ENCODE measurements at places on chromosomes 16 and 17.

- DNase-seq, result no peak
Observed at GRCh38 chr16:52437277-52437670, 109.7 kb downstream of the TOX3 start.

DNA sequence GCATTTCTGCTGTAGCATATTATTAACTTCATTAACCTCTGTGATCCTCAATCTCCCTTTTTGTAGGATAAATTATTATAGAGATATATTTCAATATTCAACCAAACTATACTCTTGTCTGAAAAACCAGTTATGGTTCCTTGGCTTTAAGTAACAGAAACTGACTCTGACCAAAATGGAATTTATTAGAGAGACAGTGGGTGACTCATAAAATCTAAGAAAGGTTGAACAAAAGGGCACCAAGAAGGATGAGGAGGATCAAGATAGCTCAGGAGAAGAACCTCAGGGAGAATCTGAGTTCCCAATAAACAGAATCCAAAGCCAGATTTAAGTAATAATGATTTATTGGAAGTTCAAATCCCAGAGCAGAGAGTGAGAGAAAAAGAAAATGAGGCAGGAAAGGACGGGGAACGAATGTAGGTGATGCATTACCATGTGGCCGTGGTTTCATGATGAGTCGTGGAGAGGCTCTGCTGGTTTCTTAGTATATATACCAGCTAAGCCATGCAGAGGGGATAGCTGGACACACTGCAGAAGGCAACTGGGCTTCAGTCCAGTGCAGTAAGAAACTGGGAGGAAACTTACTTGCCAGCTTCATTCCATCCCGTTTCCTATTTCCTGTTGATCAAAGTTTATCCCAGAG is 151.5 kb upstream of the GOT2 start:
- no peak for DNase-seq

DNA sequence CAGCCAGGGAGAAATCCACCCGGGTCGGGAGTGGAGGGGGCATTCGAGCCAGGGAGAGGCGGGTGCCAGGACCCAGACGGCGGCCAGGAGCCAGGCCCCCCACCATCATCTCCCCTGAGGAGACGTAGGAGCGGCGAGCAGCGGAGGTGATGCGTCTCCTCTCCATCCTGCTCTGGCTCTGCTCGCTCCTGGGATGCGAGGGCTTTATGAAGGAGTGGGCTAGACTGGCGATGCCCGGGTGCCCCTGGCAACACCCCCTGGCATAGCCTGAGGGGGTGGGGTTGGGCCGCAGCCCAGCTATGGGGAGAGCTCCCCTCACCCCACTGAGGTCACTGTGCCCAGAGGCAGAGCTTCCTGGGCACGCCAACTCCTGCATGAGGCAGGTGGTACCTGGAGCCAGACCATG is at the start of gene GFAP:
Gene GFAP (minus strand): TSS at position 180 of the 406 bp plus-strand sequence. CDS start 14 bp downstream, at position 166.
- no peak for DNase-seq

- no peak for DNase-seq
Observed at GRCh38 chr16:23333034-23333579, 31.0 kb downstream of the SCNN1B start.

DNA sequence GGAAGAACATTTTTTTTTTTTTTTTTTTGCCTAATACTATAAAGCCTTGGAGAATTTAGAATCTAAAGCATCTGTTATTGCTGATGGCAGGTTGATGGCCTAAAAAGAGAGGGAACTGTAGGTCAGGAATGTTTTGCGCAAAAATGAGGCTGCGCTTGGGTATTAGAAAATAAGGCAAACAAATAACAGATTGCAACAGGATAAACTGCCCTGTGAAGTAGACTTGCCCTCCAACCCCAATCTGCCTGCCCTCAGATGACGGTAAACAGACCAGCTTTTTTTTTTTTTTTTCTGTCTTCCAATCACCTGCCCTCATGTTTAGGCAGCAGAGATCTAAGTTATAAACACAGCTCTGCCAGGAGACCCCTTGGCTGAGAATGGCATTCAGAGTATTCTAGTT is 3.8 kb upstream of the DHX8 start:
- DNase-seq, result no peak

DNA sequence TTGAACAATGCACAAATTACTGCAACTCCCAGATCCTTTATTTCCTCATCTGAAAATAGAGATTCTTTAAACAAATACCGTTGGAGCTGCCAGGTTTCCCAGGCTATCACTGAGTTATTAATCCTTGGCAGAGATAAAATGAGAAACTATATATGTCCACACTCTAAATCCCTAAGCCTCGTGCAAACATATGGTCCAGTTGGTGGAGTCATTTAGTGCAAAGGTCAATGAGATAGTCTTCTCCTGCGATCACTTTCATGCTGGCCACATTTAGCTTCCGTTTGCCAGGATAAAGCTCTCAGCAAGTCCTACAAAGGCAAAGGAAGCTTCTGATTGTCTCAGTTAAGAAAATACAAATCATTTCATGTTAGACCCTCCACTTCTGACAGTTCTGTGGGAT is 11.0 kb downstream of the GRIN2A start:
- no peak for DNase-seq

DNA sequence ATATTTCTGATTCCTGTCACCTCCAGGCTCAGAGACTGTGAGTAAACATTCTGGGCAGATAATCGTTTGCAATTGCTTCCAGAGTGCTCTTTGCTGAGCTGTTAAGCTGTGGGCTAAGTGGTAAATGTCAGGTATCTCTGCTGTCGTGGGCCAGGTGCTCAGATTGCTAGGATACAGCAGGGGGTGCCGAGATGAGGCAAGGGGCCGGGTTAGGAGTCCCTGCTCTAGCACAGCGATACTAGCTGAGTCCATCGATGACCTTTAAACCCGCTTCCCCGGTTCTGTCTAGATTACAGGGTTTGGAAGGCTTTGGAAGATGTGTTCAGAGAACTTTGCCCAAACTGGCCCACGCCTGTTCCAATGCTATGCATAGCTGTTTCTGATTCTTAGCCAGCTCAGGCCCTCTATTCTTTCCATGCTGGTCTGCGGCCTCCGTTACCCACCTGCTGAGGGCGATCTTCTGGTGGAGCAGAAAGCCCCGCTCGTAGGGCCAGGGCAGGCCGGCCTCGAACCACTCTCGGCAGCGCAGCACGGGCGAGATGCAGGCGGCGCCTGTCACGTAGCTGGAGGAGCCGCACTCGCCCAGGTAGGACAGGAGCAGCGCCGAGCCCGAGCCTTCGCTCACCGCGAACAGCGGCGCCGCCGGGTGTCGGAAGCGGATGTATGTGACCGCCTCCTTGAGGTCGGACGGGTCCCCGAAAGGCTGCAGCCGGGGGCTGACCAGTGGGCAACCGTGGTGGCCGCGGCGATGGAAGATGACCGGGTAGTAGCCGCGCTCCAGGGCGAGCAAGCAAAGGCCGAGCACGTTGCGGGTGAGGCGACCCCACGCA is 979 bp downstream of the ABHD15 start:
- DNase-seq, result no peak

DNA sequence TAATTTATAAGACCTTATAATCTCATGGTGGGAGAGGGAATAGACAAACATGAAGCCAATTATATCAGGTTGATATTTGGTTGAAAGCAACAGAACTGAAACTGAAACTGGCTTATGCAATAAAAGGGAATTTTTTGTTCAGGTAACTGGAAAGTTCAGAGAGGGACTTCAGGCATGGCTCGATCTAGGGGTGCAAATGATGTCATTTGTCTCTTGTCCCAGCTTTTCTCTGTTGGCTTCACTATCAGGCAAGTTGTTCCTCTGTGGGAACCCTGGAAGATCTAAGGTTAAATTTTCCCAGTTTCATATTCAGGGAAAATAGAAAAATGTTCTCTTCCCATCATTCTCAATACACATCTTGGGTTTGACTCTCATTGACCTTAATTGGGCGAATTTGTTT is 59.8 kb downstream of the OTOA start:
- DNase-seq, result no peak

DNA sequence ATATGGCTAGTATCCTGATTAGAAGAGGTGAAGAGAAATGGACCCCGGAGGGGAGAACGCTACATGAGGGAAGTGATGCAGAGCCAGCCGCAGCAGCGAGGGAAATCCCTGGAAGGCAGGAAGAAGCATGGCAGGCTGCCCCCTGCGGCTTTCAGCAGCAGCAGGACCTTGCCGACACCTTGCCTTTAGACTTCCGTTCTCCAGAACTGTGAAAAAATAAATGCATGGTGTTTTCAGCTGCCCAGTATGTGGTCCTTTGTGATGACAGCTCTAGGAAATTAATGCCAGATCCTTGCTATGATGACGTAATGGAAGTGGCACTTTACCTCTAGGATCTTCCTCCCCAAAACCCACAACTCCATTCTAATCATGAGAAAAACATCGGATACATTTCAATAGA is 9.7 kb upstream of the ZFP1 start:
- no peak for DNase-seq

DNA sequence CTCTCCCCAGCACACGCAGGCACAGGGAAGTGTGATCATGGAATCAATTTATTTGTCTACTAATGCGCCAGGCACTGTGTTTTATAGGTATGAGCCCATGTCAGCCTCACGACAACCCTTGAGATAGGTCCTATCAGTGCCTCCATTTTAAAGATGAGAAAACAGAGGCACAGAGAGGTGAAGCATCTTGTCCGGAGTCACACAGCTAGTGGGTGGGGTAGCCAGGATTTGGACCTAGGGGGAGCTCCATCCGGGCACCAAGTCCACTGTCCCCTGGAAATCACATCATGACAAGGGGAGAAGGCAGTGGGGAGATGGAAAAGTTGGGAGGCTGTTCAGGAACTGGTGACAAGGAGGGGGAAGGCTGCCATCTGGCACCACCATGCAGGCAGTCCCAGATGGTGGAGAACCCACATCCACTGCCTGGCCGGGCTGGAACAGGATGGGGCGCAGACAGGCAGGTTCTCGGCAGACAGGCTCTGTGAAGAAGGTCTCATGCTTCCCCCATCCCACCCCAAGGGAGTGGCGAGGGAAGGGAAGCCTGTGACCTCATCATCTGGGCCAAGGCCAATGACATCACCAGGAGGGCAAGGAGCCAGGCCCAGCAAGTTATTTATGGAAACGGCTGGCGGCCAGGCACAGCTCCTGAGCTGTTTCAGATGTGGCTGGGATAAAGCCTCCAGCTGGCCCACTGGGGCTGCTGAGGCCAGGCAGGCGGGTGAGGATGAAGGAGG is 126.0 kb upstream of the SDK2 start:
- no peak for DNase-seq

DNA sequence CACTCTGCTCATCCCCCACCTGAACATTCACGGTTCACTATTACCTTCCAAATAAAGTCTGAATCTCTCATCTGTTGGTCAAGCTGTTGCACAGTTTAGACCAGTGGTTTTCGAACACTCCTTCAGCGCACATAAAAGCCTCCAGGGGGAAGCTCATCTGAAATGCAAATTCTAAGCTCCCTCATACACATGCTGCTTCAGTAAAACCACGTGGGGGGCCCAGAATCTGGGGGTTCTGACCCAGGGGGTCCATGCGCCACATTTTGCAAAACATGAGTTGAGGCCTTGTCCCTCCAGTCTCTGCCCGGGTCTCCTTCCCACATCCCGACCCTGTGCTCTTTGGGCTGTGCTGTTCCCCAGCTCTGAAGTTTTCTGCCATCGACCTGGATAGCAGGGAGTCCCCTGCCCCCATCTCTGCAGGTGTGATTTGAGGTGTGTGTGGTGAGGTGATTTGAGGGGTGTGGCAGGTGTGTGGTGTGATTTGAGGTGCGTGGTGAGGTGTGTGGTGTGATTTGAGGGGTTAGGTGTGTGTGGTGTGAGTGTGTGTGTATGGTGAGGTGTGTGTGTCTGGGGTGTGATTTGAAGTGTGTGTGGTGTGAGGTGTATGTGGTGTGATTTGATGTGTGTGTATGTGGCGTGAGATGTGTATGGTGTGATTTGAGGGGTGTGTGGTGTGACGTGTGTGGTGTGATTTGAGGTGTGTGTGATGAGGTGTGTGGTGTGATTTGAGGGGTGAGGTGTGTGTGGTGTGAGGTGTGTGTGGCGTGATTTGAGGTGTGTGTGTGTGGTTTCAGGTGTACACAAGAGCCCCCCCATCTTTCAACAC is 4.8 kb upstream of the RAB37 start:
- DNase-seq, result no peak
